Right hindlimb (tissue), 1 donor: ENCODE measurements at places on chromosomes 2 and 18.

DNA sequence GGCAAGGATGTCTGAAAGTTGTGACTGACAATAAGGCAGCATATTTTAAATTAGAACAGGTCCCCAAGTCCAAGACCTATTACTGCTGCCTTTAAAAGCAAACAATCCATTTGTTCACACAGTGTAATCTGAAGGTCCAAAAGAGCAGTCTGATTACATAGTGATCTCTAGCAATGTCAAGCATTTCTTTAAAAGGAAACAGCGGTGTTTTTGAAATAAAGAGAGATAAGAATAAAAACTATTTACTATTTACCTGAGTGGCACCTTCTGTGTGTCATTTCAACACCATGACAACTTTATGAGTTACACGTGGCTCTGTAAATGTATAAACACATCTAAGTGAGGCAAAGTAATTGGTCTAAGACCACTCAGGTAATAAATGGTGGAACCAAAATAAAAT, 1009.9 kb upstream of the CNTNAP5 start:
- no peak for DNase-seq

DNA sequence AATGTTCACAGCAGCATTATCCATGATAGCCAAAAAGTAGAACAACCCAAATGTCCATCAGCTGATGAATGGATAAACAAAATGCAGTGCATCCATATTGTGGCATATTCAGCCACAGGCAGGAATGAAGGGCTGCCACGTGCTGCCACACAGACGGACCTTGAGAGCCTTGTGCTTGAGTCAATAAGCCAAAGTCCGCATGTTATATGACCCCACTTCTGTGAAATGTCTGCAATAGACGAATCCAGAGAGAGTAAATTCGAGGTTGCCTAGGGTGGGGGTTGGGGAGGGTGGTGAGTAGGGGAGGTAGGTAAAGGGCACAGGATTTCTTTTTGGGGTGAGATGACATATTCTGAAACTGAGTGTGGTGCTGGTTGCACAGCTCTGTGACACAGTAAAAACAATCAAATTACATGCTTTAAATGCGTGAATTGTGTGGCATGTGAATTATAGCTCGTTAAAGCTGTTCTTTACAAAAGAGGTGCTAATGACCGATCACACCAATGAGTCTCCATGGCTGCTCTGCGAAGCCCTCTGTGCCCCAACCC, 38.9 kb upstream of the LDLRAD4 start:
- DNase-seq: no peak

GRCh38 chr18:46771141-46771540, 14.3 kb upstream of the ST8SIA5 start:
- no peak for DNase-seq

DNA sequence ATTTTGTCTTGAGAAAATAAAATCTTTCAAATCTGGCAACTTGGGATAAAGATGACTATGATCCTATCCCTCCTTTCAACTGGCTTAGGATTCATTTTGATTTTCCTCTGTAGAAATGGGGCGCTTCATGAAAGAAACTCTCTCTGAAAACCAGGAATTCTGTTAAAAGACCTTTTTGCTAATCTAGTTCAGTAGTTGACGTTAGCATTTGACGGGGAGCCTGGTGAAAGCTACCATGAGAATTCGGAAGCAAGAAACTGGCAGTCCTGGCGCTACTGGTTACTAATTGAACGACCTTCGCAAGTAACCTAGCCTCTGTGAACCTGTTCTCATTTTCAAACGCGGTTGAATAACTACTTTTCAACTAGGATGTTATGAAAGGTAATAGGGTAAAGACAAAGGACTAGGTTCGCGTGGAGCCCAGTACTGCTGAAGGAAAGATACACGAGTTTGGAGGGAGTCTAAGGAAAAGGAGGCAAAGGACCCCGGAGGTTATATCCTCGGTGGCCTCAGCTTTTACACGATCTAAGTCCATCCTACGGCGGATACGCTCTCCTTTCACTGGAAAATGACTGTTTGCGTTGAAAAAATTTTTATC, 604 bp upstream of the STK11IP start:
- no peak for DNase-seq

GRCh38 chr2:207764096-207764630, 5.5 kb downstream of the FZD5 start:
- DNase-seq: no peak

- DNase-seq: no peak
Observed at GRCh38 chr2:20549691-20550348, 101.1 kb downstream of the HS1BP3 start.
